Activated B cell treated with CpG ODN at 0.5 μM for 24 hours (primary cell): ENCODE measurements at places on chromosomes 1 and 21.
A peak's percentile ranks its signal among the peaks of the same experiment; 100 is the strongest.

DNA sequence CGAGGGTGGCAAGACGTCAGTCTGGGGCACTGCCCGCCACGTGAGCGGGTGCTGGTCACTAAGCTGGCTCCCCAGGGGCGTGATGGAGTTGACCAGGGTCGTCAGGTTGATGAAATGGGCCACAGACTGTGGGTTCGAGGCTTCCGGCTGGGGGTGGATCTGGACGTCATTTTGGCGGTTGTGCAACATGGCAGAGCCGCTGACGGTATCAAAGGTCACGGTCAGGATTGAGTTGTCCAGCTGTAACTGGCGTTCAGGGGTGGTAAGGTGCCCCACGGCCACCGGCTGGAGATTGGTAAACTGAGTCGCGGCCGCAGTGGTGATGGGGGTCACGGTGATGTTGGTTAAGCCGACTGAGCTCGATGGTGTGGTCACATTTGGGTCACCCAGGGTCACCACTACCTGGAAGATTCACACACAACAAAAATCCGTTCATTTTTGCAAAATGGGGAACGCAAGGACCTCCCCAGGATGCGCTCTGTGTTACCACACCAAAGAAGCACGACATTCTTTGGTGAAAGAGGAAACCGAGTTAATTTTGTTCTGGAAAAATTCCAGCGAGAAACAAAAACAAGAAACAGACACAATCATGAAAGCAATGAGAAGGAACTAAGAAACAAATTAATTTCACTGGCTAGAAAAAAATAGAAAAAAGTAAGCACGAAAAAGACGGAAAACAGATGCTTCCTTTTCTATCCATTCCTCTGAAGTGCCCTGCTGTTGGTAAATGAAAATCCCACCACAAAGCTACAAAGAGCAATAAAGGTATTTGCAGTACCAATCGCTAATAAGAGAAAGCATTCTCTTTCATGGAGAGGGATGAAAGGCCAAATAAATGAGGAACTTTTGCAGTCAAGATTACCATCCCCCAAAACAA lies 34.7 kb upstream of the RIPK4 start:
- no peak for DNase-seq

GRCh38 chr1:153168686-153169085 lies 18.0 kb upstream of the SPRR2G start:
- DNase-seq, result no peak

GRCh38 chr1:25871704-25872494 lies 3.6 kb downstream of the PAQR7 start:
- no peak for DNase-seq

- DNase-seq, result peak; percentile 87
Observed at GRCh38 chr1:229270547-229271447, at the start of gene RAB4A. RAB4A (plus strand) TSS chr1:229271111; CDS start chr1:229271340, 229 bp downstream.

GRCh38 chr1:116416854-116417513 lies 43.9 kb downstream of the ATP1A1 start:
- DNase-seq, result no peak

DNA sequence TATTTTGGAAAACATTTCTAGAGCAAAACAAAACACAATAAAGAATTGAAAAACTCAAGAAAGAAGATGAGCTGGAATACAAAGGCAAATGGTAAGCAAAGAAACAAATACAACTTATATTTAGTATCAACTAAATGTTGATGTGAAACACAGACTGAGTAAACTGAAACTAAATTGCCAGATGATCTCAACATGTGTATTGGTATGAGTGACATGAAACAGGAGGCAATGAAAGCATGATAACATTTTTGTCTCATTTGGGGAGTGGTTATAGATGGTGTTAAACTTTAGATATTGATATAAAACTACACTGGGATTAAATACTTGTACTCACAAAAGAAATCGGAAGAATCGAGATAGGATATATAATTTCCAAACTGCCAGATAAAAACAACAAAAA lies 805.6 kb upstream of the CXADR start:
- DNase-seq, result no peak

GRCh38 chr1:72892461-72892860 lies 610.1 kb upstream of the NEGR1 start:
- no peak for DNase-seq

GRCh38 chr1:170521818-170522217 lies 10.1 kb upstream of the GORAB start:
- no peak for DNase-seq

DNA sequence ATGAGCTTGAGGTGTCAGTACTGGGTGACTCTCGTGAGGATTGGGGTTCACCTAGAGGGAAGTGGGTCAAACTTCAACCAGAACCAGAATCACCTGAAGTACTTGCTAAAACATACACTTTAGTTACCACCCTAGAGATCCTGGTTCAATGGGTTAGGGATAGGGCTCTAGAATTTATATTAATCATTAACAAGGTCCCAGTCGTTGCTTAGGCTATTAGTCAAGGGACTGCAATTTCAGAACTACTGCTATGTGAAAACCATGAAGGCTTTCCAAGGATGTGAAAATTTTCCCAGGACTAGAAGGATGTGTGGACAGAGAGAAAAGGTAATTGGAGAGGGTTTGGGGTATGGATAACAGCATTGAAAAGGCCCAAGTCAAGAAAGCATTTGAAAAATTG lies 162.6 kb downstream of the GRIK1 start:
- DNase-seq, result no peak

- no peak for DNase-seq
Observed at GRCh38 chr1:67689267-67690017, 4.4 kb downstream of the GADD45A start.

DNA sequence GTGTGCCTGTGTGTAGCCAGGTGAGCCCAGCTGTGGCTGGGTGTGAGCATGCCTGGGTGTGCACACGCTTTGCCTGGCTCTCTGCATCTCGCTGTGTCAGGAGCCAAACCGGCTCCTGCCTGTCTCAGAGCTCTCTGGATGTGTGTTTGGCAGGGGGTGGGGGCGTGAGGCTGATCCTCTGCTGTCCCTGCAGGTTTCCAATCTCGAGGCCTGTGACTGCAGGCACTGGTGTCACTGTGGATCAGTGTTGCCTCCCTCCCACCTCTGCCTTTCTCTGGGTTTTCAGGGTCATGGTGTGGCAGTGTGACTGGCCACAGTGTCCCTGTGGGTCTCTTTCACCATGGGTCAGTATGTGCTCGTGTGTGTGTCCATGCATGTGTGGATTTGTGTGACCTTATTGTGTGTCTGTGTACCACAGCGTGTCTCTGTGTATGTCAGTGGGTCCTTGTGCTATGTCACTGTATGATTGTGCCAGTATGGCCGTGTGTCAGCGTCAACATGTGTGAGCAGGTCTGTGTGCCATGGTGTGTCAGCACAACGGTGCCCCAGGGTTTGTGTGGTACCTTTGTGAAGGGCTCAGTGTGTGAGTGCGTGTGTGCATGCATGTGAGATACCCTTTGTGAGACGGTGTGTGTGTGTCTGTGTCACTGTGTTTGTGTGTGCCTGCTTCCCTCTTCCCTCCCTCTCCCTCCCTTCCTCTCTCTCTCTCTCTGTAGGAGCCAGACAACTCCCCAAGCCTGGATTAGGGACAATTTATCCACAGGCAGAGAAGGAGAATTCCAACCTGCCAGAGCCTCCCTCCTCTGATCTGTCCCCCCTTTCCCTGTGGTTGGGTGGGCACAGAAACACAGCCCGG lies 43.4 kb downstream of the AHDC1 start:
- no peak for DNase-seq

- no peak for DNase-seq
Observed at GRCh38 chr1:56453016-56453415, 126.3 kb downstream of the PLPP3 start.

- DNase-seq, result no peak
Observed at GRCh38 chr1:216913976-216914375, 190.7 kb upstream of the ESRRG start.

DNA sequence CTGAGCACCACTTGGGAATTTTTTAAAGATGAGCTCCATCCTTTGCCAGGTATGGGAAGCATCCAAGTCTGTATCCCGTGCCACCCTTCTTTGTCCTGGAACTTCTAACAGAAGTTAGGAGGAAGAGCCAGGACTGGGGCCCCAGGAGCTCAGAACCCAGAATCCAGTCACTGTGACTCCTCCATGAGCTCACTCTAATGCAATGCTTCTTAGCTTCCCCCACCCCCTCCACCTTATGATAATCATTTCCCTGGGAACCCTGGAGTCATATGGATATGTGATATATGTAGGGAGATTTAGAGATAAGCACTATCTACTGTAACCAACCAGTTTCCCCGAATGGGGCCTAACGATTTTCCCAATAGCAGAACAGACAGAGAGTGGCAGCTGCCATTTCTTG lies 758 bp upstream of the SPRR5 start:
- DNase-seq, result no peak

- DNase-seq, result no peak
Observed at GRCh38 chr1:217133958-217134856, 411.0 kb upstream of the ESRRG start.

DNA sequence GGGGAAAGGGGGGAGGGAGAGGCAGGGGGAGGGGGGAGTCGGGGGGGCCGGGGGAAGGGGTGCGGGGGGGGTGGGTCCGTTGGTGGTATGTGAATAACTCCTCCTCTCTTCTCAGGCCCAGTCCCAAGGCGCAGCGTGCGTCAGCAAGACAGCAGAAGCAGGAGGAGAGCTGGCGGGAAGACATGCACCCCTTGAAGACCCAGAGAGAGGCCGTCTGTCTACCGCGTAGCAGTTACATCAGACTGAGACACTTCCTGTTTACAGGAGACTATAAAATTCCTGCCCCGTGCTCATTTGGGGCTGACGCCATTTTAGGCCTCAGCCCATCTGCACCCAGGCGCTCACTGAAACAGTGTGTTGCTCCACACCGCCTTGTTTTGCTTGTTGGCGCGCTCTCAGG lies 55.3 kb downstream of the SETD4 start:
- no peak for DNase-seq

- no peak for DNase-seq
Observed at GRCh38 chr1:226474443-226475141, 66.7 kb upstream of the PARP1 start.

GRCh38 chr1:98981917-98982513 lies 22.6 kb downstream of the PLPPR5 start:
- no peak for DNase-seq

GRCh38 chr1:237677979-237678378 lies 212.7 kb downstream of the ZP4 start:
- no peak for DNase-seq

- no peak for DNase-seq
Observed at GRCh38 chr1:176799327-176799726, 336.4 kb downstream of the PAPPA2 start.

GRCh38 chr1:39789571-39790110 lies 976 bp upstream of the BMP8B start:
- DNase-seq, result no peak

- no peak for DNase-seq
Observed at GRCh38 chr1:159839116-159839849, 12.6 kb downstream of the SLAMF8 start.

GRCh38 chr21:36730291-36731281 lies 31.7 kb downstream of the SIM2 start:
- no peak for DNase-seq

DNA sequence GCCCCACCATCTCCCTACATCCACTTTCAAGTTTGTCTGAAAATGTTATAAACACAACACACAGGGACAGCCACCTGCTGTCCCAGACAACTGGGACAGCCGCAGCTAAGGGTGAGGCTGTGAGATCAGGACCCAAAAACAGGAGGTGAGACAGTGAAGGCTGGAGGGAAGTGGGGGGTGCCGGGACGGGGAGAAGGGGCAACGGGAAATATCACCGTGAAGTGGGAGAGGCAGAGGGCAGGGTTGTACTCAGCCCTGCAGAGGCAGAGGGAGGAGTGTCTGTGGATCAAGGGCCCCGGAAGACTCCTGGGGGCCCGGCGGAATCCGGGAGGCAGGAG lies 114.4 kb downstream of the CASZ1 start:
- DNase-seq, result no peak

DNA sequence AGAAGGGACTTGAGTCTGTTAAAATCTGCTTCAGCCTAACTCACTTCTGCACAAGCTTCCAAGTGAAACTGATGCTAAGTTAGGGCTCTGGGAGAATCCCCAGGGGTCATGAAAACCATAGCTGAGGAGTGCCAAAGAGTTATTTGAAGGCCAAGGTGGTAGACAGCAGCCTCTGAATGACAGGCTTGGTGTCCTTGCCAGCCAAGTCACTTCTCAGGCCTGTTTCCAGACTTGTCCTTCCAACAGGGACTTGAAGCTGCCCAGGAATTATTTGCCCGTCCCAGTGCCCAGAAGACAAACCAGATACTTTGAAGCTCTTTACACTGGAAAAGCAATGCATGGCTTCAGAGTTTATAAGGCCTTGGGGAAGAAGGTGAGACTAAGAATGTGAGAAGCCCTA lies 33.6 kb downstream of the RNASEL start:
- DNase-seq, result no peak

GRCh38 chr1:116737020-116737854 lies 17.0 kb upstream of the CD2 start:
- peak; percentile 34 for DNase-seq

GRCh38 chr1:204623365-204623893 lies 62.1 kb downstream of the LRRN2 start:
- no peak for DNase-seq

GRCh38 chr1:8844501-8845006 lies 27.1 kb upstream of the RERE start:
- DNase-seq, result no peak

DNA sequence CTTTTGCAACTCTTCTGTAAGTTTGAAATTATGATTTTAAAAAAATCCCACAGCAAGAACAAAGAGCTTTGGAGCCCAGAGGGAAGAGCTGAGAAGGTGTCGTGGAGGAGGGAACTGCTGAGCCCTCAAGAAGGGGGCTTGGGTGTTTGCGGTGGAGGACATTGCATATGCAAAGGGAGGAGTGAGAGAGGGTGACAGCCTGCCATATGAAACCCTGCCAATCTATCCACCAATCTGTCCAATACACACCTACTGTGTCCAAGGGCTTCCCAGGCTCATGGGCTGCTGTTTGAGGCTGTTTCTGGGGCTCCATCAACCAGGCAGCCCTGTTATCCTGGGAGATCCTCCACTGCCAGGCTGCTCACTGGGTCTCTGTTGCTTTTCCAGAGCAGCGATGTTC lies 15.2 kb downstream of the WNT4 start:
- DNase-seq, result no peak

- DNase-seq, result no peak
Observed at GRCh38 chr1:117147856-117148588, 26.5 kb upstream of the TRIM45 start.

DNA sequence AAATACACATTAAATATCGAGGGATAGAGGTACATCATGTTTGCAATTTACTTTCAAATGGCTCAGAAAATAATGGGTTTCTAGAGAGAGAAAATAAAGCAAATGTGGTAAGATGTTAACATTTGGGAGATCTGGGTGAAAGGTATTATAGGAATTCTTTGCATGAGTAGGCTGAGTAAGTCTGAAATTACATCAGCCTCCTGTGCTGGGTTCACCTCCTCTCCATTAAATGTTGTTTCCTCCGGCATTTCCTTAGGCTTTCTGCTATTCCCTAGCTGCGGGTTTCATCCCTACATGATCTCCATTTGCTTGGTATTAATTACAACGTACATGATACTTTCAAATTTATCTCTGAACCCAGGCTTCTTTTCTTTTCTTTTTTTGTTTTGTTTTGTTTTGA lies 31.6 kb downstream of the ZMYND12 start:
- DNase-seq, result no peak

GRCh38 chr1:39141925-39142324 lies 62.6 kb upstream of the MACF1 start:
- DNase-seq, result no peak
